ENCODE measurements at places on chromosomes 3 and 15.

GRCh38 chr15:67164811-67165253 lies 89.6 kb downstream of the AAGAB start:
- H3K4me1 ChIP-seq: peaks cover 60% of the 10 kb centered on the region
- H3K27me3 ChIP-seq: no peaks in the 10 kb centered on the region
- H3K27ac ChIP-seq: peak overlapping the region; percentile 63
- no peak overlapping the region for H3K4me3 ChIP-seq

GRCh38 chr15:63497642-63498467 lies 6.5 kb upstream of the USP3 start:
- peaks cover 24% of the 10 kb centered on the region for H3K4me1 ChIP-seq
- DNase-seq: no peak
- no peaks in the 10 kb centered on the region for H3K36me3 ChIP-seq
- H3K27me3 ChIP-seq: no peaks in the 10 kb centered on the region
- no peak overlapping the region for H3K27ac ChIP-seq

DNA sequence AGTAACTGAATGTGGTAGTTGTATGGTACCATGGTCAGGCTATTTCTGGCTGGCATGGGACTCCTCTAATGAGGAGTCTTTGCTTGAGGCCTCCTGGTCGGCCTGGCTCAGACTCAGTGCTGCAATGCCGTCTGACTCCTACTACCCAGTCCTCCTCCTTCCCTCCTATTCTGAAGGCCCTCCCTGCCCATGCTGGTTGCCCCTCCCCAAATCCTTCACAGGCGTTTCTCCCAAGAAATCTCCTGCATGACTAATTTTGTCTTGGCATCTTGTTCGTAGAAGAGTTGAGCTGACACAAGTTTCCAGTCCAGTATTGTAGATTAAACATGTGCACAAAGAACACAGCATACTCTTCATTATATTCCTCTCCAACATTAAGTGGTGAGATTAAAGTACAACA lies 115.5 kb downstream of the NFKBIZ start:
- H3K27ac ChIP-seq: no peak overlapping the region
- no peak overlapping the region for H3K4me3 ChIP-seq
- no peaks in the 10 kb centered on the region for H3K4me1 ChIP-seq
- H3K27me3 ChIP-seq: no peaks in the 10 kb centered on the region

DNA sequence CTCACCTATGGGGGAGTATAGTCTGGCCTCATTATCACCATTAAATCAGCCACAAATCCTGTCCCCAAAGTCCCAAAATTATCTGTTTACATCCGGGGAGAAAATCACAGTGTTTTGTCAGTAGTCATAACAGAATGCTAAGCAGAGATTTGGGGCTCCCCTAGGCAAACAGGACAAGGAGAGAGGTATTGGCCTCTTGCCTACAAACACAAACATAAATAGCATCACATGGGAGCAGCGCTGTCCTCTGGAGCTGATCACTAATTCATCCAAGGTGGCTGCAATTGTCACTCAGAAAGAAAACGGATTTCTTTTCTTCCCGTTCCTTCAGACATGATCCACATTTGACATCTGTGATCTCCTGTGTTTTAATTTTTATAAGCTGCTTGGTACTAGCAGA lies 1028.1 kb downstream of the NTRK3 start:
- no peak for DNase-seq
- H3K4me3 ChIP-seq: no peak overlapping the region
- no peaks in the 10 kb centered on the region for H3K36me3 ChIP-seq
- no peak overlapping the region for H3K27ac ChIP-seq

GRCh38 chr15:75145027-75145841 lies 56.4 kb upstream of the C15orf39 start:
- no peak overlapping the region for H3K27ac ChIP-seq
- no peaks in the 10 kb centered on the region for H3K27me3 ChIP-seq
- H3K4me1 ChIP-seq: peaks cover 5% of the 10 kb centered on the region
- no peaks in the 10 kb centered on the region for H3K36me3 ChIP-seq
- no peak for DNase-seq

DNA sequence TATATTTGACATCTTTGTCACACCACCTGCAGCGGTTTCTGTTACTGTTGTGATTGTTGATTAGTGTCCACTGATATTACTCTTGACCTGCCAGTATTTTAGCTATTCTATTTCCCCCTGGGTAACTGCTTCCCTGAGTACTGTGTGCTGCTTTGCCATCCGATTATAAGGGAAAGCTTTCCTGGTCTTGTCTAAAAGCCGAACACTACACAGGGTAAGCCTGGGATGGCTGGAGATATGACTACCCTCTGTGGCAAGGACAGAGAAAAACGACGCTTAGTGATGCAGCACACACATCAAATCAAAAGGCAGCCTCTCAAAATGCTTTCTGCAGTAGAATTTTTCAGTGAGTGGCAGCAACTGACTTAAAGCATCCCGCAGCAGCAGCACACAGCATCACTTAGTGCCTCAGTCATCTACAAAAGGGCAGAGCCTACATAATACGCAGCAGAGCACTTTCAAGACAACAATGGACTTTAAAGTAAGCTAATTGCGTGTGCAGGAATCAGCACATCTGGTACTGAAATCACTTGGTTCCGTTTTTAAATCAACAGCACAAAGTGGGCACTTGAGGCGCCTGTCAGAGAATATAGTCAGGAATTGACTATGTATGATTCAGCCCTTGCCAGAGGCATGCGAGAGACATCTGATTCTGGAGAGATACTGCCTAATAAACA lies 656.3 kb upstream of the TGFBR2 start:
- no peaks in the 10 kb centered on the region for H3K27me3 ChIP-seq
- no peak for DNase-seq
- H3K27ac ChIP-seq: no peak overlapping the region
- no peaks in the 10 kb centered on the region for H3K36me3 ChIP-seq
- no peaks in the 10 kb centered on the region for H3K4me1 ChIP-seq

DNA sequence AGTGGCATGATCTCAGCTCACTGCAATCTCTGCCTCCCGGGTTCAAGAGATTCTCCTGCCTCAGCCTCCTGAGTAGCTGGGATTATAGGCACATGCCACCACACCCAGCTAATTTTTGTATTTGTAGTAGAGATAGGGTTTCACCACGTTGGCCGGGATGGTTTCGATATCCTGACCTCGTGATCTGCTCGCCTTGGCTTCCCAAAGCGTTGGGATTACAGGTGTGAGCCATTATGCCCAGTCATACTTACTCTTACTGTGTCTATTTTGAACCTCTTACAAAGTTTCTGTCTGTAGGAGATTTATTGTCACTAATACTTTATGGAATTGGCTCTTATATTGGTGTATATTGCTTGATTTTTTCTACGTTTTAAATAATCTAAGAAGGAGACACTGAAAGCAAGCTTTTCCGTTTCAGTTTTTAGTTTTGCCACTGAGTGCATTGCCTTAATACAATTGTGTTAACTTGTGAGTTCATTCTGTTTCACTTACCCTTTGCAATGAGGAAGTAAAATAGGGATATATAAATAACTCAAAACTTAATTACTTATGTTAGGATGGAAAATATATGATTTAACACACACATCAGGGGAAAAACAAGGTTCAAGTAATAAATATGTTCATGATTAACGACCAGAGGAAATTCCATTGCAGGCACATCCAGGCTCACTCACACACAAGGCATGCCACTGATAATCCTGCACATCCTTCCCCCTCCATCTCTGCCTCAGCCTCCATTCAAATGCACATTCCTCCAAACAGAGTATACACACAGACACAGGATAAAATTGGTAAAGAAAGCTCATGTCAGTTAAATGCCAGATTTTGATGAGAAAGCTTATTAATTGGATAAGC lies 279.3 kb upstream of the RASGRP1 start:
- no peaks in the 10 kb centered on the region for H3K4me1 ChIP-seq
- H3K4me3 ChIP-seq: no peak overlapping the region
- no peaks in the 10 kb centered on the region for H3K27me3 ChIP-seq
- no peaks in the 10 kb centered on the region for H3K36me3 ChIP-seq

- no peak overlapping the region for H3K4me3 ChIP-seq
- no peak for DNase-seq
- no peaks in the 10 kb centered on the region for H3K36me3 ChIP-seq
- H3K27me3 ChIP-seq: no peaks in the 10 kb centered on the region
- H3K4me1 ChIP-seq: peaks cover 18% of the 10 kb centered on the region
Measured at GRCh38 chr15:101200181-101200580, 51.7 kb downstream of the CHSY1 start.

- H3K27ac ChIP-seq: no peak overlapping the region
- H3K36me3 ChIP-seq: no peaks in the 10 kb centered on the region
- DNase-seq: no peak
- no peaks in the 10 kb centered on the region for H3K27me3 ChIP-seq
- no peak overlapping the region for H3K4me3 ChIP-seq
- no peaks in the 10 kb centered on the region for H3K4me1 ChIP-seq
Measured at GRCh38 chr3:106242781-106243180, 374.0 kb upstream of the CBLB start.

DNA sequence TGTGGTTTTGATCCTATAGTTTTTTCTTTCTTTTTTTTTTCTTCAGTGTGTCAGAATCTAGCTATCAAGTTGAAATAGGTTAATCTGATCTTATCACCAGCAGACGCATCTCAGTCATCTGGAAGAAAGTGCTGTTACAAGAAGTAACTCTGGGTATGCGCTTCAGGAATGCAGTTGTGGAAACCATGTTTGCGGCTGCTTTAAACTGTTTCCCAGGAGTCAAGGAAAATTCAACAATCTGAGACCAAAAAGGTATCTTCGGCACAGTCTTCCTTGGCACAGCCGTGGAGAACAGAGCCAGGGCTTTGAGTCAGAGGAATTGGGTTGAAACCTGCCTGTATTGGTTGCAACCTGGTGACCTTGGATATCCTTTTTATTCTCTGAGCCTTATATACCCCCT lies 59.9 kb downstream of the CD47 start:
- H3K27ac ChIP-seq: no peak overlapping the region
- H3K4me1 ChIP-seq: no peaks in the 10 kb centered on the region
- DNase-seq: no peak
- no peak overlapping the region for H3K4me3 ChIP-seq

Measured in heart left ventricle (tissue), 16 donors.